ENCODE measurements at places on chromosomes 2 and 18.

DNA sequence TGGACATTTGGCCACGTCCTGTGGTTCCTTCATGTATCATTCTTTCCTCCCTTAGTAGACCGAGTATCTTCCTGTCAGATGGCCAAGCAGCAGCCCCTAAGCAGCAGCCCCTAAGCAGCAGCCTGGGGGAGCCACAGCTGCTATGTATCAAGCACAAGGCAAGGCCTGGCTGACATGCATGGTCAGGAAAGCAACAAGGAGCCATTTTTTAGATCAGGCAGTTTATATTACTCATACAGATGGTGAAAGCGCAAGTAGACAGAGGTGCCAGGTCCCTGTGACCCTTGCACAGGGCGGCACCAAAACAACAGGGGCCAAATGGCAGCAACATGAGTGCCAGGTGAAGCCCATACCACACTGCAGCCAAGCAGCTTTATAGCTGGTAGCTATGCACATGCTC, 22.1 kb downstream of the CHCHD5 start:
- no peak for DNase-seq

DNA sequence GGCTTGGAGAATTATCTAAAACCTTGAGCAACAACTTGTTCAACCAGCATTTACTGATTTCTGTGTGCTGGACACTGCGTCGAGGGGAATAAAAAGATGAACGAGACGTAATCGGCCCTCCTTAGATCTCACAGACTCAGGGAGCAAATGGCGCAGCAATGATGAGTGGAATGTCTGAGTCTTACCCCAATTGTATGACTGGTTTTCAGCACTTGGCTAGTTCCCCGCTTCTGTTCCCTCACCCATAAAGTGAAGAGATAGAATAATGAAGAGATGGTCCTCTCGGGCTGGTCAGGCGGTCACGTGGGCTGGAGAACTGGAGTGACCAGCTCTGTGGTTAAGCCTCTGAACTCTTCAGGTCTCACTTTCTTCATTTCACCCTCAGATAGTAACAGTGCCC, 17.3 kb upstream of the GATA6 start:
- no peak for DNase-seq

DNA sequence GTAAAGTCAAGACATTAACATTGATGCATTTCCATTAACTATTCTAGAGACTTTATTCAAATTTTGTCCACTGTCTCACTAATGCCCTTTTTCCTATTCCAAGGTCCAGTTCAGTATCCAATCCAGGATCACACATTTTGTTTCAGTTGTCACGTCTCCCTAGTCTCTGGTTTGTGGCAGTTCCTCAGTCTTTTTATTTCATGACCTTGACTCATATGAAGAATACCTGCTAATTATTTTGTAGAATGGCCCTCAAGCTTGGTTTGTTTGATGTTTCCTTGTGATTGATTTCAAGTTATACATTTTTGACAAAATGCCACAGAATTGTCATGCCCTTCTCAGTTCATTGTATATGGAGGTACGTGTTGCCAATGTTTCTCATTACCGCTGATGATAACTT, 145.2 kb downstream of the FHOD3 start:
- DNase-seq, result no peak

GRCh38 chr2:73133566-73134197, 20.9 kb upstream of the RAB11FIP5 start:
- DNase-seq, result no peak

- no peak for DNase-seq
Observed at GRCh38 chr2:213959589-213959988, 451.3 kb upstream of the VWC2L start.

DNA sequence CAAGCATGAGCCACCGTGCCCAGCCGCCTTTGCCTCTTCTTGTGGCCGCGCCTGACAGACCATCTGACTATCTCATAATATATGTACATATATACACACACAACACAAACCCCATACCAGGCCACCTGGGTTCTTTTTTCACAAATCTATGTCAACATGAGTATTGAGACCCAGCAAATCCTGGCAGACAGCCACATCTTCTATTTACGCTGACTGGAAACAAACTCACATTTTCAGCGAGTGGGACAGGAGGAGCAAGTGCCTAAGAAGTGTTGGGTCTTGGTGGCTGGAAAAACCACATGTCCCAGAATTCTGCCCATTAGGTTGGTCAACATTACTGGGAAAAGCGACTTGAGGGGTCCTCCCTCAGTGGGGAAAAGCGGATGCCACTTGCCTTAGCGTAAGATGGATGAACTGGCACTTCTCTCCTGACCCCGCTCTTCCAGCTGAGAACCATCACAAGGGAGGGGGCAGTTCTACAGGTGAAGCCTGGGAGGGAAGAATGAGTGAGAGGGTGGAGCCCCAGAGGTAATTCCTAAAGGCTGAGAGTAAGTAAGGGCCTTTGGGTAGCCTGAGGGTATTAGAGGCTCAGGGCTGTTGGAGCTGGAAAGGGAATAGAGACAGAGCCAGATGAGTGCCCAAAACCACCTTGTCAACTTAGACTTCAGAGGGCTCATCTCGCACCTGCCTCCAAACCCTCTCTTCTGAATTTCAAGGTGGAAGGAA, 1.9 kb downstream of the SCYGR3 start:
- DNase-seq, result no peak

GRCh38 chr2:232389327-232389726, 10.8 kb downstream of the ALPP start:
- no peak for DNase-seq

DNA sequence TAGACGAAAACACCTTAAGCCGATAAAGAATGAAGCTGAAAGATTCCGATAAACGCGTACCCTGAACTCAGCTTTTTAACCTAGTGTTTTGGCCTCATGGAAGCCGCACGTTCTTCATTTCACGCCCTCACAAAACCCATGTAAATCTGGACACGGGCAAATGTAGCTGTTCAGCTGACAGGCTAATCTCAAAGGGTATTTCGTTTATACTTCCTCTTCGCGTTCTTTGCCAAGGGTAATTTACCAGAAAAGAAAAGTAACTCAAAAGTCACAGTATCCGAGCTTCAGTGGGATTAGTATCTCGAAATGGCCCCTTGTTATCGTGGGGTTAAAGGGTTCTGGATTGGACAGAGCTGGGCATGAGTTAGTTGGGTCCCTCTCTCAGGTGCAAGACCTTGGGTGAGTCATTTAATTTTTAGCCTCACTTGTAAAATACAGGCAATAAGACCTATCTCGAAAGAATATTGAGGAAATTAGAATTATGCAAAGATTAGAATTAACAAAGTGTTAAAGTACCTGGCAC, 22.0 kb upstream of the STPG4 start:
- DNase-seq, result no peak

DNA sequence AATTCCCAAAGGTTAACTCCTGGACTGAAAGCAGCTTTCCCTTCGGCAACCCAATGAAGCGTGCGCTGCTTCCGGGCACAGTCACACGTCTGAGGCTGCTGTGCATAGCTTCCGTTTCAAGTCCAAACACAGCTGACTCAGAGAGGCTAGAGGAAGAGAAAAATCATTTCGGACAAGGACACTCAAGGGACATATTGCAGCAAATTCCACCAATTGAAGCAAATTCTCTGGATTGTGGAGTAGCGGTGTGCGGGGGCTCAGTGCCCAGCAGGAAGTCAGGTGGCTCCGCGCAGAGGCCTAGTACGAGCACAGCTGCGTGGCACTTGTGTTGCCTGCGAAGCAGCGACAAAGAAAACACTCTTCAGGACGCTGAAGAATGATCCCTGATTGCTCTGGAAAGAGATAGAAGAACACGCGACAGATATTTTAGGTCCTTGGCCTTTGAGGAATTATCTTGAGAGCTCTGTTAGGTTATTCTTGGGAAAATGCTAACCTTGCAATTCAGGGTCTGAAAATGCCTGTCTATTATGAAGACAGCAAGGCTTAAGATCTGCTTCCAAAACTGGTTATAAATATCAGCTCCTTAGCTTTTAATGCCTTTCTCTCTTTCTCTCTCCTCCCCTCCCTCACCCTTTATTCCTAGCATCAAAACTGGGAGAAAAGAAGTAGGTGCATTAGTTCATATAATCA, 352.6 kb upstream of the DLGAP1 start:
- no peak for DNase-seq

DNA sequence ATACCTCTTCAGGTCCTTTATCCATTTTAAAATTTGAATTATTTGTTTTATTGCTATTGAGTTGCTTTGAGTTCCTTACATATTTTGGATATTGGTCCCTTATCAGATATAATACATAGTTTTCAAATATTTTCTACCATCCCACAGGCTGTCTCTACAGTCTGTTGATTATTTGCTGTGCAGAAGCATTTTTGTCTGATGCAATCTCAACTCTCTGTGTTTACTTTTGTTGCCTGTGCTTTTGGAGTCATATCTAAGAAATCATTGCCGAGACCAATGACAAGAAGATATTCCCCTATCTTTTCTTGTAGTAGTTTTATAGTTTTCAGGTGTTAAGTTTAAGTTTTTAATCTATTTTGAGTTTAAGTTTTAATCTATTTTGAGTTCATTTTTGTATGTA, 25.2 kb upstream of the RASGRP3 start:
- DNase-seq, result no peak

DNA sequence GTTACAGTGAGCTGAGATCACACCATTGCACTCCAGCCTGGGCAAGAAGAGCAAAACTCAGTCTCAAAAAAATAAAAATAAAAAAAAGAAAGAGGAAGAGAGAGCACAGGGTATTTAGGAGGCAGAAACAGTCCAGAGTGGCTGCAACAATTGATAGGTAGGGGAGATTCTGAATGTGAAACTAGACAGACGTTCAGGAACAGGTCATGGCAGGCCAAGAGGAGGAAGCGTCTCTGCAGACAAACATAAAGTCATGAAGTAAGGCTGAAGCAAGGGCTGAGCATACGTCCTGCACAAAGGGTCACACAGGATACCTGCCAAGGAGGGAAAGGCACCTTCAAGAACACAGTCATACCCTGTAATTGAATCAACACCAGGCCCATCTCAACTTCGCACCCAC, 64.1 kb upstream of the ZNF532 start:
- no peak for DNase-seq
